ENCODE measurements at places on chromosomes 16 and 17.

- no peak for DNase-seq
These were observed 34.7 kb downstream of the BAHCC1 start for GRCh38 chr17:81429821-81430551.

DNA sequence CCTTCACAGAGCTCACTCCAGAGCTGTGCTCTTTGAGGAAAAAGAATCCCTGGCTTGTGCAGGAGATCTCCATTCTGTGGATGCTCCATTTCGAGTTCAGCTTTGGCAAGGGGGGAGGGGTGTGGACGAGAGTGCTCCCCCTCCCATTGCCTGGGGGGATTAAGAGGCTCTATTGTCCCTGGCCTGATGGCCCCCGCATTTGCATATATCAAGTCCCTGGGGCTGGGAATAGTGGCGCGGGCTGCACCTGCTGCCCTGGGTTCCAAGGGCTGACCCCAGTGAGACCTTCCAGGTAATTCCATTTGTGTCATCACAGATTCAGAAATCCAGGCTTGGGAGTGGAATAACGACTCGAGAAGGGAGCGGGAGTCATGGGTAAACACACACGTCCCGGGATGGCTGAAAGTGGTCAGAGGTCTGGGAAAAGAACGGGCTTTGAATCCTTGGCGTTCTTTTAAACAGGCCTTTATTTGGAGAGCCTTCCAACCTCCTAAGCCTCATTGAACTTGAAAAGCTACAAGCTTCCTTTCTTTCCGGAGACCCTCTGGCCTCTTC is 479.3 kb downstream of the HS3ST3B1 start:
- DNase-seq: no peak

DNA sequence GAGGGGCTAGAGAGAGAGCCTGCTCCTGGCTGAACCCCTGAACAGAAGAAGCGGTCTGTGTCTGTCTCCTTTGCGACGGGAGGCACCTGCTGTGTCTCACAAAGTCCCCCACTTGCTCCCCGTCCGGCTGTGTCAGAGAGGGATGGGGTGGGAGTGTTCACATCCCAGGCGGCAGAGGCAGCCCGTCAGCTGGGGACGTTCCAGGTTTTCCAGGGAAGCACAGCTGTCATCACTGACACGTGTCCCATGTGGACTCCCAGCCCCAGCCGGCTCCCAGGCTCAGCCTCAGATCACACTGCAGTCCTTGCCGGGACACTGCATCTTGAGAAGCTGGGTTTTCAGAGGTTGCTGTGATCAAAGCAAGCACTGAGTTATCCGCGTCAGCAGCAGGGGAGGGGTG is 1.6 kb downstream of the TELO2 start:
- DNase-seq: no peak

DNA sequence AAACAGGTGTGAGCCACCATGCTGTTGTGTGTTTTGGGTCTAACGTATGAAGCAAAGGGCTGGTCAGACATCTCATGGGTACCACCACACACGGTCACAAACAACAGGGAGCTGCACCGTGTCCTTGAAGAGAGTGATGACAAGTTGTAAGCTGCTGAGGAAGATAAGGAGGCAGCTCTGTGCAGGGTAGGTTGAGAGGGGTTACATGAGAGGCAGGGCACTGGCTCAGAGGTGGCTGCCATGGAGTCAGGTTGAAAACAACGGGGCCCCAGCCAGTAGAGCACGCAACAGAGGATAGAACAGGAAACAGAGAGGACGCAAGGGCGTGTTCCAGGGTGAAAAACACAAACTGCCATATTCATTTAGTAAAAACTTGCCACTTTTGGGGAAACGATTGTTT is 52.2 kb downstream of the TRARG1 start:
- peak; percentile 50 for DNase-seq

Measured in activated CD8-positive, alpha-beta memory T cell treated with anti-CD3 and anti-CD28 coated beads, Interleukin-2, amount 10 ng/mL, durations not matched to agents 7 days and 5 days (primary cell).